ENCODE measurements at places on chromosomes 2 and 18.
A peak's percentile ranks its signal among the peaks of the same experiment; 100 is the strongest.

DNA sequence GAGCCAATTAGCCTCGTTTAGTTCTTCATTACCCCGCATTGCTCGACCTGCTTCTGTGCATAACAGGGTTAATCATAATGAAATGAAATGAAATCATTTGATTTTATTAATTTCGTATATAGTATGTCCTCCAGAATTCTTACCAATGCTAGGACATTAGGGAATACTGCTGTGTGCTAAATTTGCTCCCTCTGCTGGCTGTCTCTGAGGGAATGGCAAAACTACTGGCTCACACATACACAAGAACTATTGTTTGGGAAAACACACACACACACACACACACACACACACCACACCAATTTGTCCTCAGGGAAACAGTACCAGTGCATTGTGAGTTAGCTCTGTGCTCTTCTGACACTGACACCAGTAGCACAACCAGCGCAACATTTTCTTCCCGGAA, 273.3 kb upstream of the TCF4 start:
- DNase-seq: peak; percentile 76

- peak; percentile 95 for DNase-seq
Observed at GRCh38 chr2:120103723-120104467, 91.0 kb downstream of the EPB41L5 start.

DNA sequence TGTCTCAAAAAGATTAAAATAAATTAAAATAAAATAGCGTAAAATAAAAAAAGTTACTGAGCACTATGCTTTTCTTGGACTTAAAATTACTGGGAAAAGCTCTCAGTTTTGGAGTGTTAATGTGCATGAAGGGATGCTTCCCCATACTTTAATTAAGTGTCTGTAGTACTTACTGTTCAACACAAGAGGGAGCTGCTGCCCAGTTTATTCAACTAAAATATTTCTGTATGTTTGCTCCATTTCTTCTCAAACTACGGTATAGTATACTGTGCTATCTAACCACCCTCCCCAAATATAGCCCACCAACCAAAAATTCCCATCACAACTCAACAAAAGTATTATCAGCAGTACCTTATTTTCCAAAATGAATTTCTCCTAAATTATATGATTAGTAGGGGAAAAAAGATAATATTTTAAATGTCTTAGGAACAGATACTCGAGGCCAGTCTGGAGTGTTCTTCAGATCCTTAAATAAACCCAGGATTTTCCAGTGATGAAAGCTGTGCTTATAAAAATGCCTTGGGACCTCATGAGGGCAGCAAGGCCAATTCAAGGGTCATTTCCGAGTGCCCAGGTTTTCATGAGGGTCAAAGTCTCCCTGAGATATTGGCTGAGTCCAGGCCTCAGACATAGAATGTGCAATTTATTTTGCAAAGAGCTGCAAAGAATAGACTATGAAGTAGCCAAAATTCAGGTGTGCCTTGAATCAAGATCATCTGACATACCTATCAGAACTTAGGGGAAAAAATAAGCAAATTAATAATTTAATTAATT, 64.1 kb downstream of the CHRNA1 start:
- DNase-seq: peak; percentile 74

- DNase-seq: no peak
Observed at GRCh38 chr2:113965644-113966043, 75.8 kb downstream of the ACTR3 start.

GRCh38 chr2:206392118-206392517, 51.2 kb upstream of the ADAM23 start:
- peak; percentile 18 for DNase-seq

DNA sequence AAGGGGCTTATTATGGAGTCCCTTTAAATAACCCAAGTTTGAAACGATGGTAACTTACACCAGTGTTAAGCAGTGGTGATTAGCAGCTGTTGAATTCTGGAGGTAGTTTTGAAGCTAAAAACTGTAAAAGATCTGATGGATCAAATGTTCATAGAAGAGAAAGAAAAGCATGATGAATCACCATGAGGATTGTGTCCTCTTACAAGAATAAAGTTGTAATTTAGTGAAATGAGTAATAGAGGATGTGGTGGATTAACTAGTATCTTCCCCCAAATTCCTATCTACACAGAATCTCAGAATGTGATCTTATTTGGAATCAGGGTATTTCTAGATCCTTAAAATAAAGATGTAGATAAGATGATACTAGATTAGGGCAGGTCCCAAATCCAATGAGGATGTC, 1138.2 kb upstream of the TMEFF2 start:
- peak; percentile 8 for DNase-seq

- no peak for DNase-seq
Observed at GRCh38 chr2:28613186-28613585, 117.3 kb downstream of the PLB1 start.

DNA sequence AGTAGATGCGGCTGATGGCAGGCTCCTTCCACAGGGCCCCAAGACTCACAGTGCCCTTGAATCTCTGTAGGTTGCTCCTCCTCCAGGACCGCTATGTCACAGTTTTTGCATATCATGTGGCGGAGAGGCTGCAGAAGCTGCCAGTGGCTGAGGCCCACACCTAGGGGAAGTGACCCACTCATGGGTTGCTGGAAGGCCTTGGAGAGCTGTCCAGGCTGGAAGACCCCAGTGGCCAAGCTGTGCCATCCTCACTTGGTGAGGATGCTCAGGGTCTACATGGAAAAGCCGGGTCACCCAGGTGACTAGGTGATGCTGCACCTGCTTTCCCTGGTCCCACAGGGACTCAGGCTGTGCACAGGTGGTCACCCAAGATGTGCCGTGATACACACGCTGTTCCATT, 90.6 kb downstream of the SEPTIN10 start:
- DNase-seq: no peak

GRCh38 chr2:206160807-206161179, 1.1 kb downstream of the EEF1B2 start:
- no peak for DNase-seq

DNA sequence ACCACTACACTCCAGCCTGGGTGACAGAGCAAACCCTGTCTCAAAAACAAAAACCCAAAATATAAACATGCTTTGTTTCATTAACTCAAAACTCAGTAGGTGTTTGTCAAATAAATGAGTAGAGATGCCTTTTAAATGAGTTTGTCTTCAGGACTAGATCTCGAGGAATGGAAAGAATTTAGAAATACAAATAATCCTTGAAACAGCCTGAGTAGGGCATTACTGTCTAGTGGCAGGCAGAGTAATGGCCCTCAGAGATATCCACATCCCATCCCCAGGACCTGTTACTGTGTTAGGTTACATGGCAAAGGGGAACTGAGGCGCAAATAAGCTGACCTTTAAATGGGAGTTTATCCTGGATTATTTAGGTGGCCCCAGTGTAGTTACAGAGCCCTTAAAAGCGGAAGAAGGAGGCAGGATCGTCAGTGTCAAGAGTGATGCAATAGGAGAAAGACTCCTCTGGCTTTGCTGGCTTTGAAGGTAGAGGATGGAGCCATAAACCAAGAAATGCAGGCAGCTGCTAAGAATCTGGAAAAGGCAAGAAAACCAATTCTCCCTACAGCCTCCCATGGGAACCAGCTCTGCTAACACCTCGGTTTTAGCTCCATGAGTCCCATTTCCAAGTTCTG, 63.0 kb downstream of the CABLES1 start:
- no peak for DNase-seq

DNA sequence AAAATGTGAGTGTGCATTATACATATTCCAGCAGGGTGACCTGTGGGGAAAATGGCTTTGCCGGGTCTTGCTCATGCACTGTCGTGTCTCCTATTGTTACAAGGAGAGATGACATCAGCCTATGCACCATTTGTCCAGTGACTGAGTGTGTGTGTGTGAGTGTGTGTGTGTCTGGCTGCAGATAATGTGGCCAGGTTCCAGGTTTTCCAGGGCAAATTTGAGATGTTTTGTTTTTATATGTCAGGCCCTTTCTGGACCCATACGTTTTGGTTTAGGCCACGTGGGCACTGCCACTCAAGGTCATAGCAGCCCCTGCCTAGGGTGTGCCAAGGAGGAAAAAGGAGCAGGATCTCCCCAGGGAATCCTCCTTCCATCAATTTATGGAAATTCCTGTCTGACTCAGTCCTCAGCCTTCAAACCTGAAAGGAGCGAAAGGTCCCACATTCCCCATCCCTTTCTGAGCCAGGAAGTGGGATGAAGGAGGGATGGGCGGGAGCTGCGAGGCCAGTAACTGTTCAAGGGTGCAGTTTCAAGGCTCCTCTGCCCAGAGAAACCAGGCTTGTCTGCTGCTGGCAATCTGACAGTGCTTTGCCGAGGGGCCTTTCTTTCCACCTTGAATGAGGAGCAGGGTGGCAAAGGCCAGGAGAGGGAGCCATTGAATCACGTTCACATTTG, 93.0 kb upstream of the SMAD2 start:
- no peak for DNase-seq

GRCh38 chr2:147096671-147097070, 748.2 kb upstream of the ACVR2A start:
- peak; percentile 73 for DNase-seq

- no peak for DNase-seq
Observed at GRCh38 chr2:190490502-190490901, 44.0 kb downstream of the NEMP2 start.

DNA sequence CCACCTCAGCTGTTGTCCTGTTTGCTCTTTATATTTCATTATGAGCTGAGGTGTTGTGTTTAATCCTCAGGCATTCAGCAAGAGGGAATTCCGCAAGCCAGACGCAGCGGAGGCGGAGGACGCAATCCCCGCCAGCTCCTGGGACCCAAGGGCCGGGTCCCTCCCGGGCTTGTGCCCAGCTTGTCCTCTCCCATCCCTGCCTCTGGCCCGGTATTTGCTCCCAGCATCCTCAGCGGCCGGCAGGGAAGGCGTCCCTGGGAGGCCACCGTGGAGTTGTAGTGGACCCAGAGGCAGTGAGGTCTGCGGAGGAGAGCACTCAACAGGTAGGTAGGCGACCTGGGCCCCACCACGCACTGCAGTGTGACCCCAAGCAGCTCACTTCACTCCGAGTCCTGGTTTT, 42.5 kb upstream of the FOSL2 start:
- DNase-seq: no peak

DNA sequence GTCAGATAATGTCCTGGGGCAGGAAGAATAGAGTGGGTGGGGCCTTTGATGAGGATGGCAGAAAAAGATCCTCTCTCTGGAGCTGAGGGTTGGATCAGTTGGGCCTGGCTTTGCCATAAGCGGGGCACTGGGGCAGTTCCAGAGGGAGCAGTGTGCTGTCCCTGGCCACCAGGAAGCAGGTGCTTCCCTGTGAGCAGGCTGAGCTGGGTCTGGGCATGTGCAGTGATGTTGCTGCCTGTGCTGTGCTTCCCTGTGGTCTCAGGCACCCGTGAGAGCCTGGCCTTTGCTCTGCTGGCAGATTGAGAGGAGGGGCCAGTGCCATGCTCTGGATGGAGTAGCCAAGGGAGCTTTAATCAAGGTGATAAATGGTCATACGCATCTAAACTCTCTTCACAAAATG, 14.6 kb upstream of the NPPC start:
- no peak for DNase-seq

DNA sequence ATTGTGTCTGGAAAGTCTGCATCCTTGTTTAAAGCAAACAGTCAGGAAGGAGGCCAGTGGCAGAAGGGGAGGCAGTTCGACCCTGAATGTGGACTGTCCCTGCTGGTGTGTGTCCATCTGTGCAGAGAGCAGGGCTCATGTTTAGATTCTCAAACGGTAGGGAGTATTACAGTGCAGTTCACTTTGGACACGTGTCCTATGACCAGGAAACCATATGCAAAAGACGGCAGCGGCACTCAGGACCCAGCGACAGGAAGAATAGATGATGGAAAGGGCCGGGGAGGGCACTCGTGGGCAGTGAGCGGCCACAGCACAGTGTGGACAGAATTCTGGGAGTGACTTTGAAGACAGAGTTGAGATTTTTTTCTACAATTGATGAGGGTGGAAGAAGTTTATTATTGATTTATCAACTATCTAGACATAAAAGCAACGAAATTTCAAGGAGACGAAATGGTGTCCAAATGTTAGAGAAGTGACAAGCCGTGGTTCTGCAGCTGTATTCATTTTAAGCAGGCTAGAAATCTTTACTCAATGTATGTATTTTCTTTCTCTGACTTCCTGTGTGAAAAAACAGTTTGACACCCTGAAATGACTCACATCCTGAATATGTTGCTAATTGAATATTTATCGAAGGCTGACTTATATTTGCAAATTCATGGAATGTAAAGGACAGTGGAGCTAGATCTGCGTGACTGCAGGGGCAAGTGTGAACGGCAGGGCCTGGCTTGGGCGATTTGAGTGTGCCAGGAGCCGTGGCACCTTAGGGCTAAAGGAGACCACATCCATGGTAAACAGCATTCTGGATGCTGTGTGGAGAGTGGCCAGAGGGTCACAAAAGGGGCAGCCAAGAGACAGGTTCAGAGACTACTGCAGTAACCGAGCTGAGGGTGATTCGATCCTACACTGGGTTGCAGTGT, 214.2 kb downstream of the PTGR3 start:
- peak; percentile 23 for DNase-seq

DNA sequence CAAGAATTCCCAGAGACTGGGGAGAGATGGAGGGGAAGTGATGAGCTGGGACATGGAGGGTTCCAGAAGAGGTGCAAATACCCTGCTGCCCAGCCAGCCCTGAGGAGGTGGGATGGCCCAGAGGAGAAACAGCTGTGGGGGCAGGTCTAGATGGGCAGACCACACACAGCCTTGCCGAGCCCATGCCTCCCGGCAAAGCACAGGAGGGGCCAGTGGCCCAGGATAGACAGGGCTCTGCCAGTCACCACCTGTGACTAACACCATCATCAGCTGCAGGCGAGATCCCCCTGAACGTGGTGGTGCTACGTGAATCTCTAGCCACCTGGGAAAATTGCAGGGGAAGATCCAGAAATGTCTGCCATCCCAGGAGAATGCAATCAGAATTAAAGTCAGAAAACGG, 39.4 kb downstream of the SCTR start:
- DNase-seq: no peak

Measured in foreskin fibroblast (primary cell).